IMR-90 (cell line): ENCODE measurements at places on chromosomes 1 and 21. TPM values are rescaled to one million over a fixed set of nuclear protein-coding genes. Genes with fewer than 3 reads are reported as not detected.

Gene C1QA
- total RNA-seq, result not detected in 2 replicates

Gene SPRR1B
- total RNA-seq, result not detected in 2 replicates

DNA sequence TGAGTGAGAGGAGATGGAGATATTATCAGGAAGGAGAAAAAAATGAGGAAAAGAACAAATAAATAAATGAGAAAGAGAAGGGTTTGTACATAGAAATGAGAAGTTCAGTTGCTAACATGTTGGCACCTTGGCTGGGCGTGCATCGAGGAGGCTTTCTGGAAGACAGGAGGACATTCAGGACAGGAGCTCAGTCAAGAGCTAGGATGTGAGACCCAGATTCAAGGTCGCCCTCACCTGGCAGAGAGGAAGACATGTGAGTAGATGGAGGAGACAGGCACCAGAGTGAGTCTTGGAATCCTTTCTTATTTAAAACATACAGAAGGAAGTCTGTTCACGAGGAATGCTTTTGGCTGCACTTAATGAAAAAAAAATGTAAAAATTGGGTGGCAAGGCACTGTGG lies 640.9 kb downstream of the NPHP4 start:
- H3K4me3 ChIP-seq, result no peak overlapping the region
- no peaks in the 10 kb centered on the region for H3K36me3 ChIP-seq
- no peaks in the 10 kb centered on the region for H3K27me3 ChIP-seq

Gene LINGO4
- total RNA-seq, result not detected in 2 replicates

GRCh38 chr1:30511991-30512913 lies 211.1 kb downstream of the MATN1 start:
- H3K4me3 ChIP-seq, result no peak overlapping the region
- H3K36me3 ChIP-seq, result no peaks in the 10 kb centered on the region
- no peaks in the 10 kb centered on the region for H3K27me3 ChIP-seq
- DNase-seq, result peak; percentile 6
- H3K4me1 ChIP-seq, result no peaks in the 10 kb centered on the region

DNA sequence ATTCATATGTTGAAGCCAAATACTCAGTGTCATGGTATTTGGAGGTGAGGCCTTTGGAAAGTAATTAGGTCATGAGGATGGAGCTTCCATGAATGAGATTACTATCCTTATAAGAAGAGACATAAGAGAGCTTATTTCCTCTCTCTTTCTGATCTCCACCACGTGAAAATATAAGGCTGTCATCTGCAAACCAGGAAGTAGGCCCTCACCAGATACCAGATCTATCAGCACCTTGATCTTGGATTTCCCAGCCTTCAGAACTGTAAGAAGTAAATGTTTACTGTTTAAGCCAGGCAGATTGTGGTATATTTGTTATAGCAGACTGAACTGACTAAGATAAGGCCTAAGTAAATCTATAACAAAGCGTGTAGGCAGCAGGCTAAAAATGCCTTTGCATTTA lies 25.3 kb downstream of the RBM11 start:
- no peak overlapping the region for H3K27ac ChIP-seq
- no peak overlapping the region for H3K4me3 ChIP-seq
- no peaks in the 10 kb centered on the region for H3K27me3 ChIP-seq
- no peak for DNase-seq

Gene SELP
- not detected in 2 replicates for total RNA-seq

GRCh38 chr1:87766737-87767136 lies 438.1 kb downstream of the LMO4 start:
- no peaks in the 10 kb centered on the region for H3K27me3 ChIP-seq
- peaks cover 7% of the 10 kb centered on the region; the same call in 1 of the 2 replicates for H3K4me1 ChIP-seq
- H3K27ac ChIP-seq, result peak overlapping the region; percentile 27
- H3K36me3 ChIP-seq, result no peaks in the 10 kb centered on the region

GRCh38 chr1:160187407-160187806 lies 3.0 kb upstream of the CASQ1 start:
- H3K27me3 ChIP-seq, result peaks cover 17% of the 10 kb centered on the region
- no peak overlapping the region for H3K27ac ChIP-seq
- no peak for DNase-seq
- H3K4me1 ChIP-seq, result peaks cover 1% of the 10 kb centered on the region; the same call in 1 of the 2 replicates
- no peak overlapping the region for H3K4me3 ChIP-seq

Gene C1orf52
- 16.3 and 23.1 TPM in 2 replicates for total RNA-seq

DNA sequence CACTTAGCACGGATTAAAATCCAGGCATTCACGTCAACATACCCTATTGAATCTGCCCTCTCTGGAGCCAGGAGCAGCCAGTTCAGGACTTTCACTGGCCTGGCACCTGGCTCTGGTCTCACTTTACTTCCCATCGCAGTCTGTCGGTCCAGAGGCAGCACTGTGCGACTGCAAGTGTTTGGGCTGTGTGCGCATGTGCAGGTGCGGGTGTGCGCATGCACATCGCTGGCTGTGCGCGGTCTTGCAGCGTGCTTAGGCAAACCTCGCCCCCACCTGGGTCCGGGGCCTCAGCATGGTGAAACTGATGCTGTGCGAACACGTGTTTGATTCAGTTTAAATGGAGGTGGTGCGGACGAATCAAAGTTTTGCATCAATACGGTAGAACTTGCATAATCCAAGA lies 38.0 kb downstream of the ATF3 start:
- no peak overlapping the region for H3K4me3 ChIP-seq
- H3K36me3 ChIP-seq, result no peaks in the 10 kb centered on the region
- H3K27me3 ChIP-seq, result no peaks in the 10 kb centered on the region
- peaks cover 15% of the 10 kb centered on the region for H3K4me1 ChIP-seq

DNA sequence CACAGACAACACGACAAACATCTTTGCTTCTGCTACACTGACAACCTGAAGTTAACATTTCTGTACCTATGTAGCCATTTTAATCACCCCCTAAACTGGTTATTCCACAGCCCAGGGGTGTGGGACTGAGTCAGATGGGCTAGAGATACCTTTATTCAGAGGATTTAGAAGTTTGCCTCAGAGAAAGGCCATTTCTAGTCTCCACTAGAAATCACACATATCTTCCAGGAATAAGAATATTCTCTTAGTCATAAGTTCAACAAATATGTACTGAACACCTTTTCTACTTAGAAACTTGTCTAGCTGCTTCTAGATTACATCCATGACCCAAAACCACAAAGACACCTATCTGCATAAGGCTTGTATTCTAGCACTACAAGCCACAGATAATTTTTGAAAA lies 38.8 kb downstream of the ERG start:
- DNase-seq, result no peak
- no peaks in the 10 kb centered on the region for H3K4me1 ChIP-seq
- no peak overlapping the region for H3K4me3 ChIP-seq
- H3K36me3 ChIP-seq, result no peaks in the 10 kb centered on the region
- no peak overlapping the region for H3K27ac ChIP-seq

Gene TEKT2
- 0.18 TPM in 1 of 2 replicates, not detected in the other for total RNA-seq

Gene ZBTB8A
- 6.1 and 7.5 TPM in 2 replicates for total RNA-seq

- H3K36me3 ChIP-seq, result no peaks in the 10 kb centered on the region
- no peaks in the 10 kb centered on the region for H3K4me1 ChIP-seq
Observed at GRCh38 chr1:95223110-95223509, 10.9 kb upstream of the RWDD3 start.

DNA sequence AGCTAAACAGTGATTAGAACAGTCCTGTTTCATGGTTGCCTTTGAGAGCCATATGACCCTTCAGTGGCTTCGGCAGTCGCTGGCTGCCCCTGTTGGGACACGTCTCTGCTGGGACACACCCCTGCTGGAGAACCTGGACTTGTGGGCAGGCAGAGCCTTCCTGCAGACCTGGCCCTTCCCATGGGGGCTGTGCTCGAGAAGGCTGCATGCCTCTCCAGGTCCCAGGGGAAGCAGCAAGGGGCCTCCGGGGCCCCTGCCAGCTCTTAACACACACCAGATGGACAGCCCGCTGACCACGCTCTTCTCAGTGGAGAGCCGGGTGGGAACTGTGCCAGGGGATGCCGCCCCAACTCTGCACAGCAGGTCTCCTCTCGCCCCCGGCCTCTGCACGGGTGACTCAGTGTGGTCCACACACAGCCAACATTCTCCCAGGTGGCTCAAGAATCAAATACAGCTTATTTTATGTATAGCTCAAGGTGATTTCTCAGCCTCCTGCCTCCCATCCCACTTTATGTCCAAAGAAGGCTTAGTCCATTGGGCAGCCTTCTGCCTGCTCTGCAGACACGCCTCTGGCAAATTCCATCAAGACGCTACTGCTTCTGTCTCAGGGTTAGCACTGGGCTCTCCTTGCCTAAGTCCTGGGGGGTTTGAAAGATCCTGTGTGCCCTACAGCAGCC lies 450.8 kb downstream of the KIF26B start:
- H3K4me1 ChIP-seq, result peaks cover 16% of the 10 kb centered on the region
- H3K27me3 ChIP-seq, result no peaks in the 10 kb centered on the region
- DNase-seq, result peak; percentile 72
- H3K27ac ChIP-seq, result no peak overlapping the region

DNA sequence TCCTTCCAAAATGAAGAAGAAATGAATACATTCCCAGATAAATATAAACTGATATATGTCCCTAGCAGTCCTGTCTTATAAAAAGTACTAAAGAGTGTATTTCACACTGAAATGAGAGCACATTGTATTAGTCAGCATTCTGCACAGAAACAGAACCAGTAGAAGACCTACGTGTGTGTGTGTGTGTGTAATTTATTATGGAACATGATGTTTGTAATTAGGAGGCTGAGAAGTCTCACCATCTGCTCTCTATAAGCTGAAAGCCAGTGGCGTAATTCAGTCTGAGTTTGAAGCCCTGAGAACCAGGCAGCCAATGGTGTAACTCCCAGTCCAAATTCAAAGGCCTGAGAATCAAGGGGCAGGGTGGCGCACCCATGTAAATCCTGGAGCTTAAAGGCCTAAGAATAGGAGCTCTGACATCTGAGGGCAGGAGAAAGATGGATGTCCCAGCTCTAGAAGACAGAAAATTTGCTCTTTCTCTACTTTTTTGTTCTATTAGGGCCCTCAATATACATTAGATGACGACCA lies 146.5 kb upstream of the LYPLAL1 start:
- no peaks in the 10 kb centered on the region for H3K27me3 ChIP-seq
- H3K4me1 ChIP-seq, result no peaks in the 10 kb centered on the region
- DNase-seq, result no peak
- no peak overlapping the region for H3K27ac ChIP-seq
- no peak overlapping the region for H3K4me3 ChIP-seq

DNA sequence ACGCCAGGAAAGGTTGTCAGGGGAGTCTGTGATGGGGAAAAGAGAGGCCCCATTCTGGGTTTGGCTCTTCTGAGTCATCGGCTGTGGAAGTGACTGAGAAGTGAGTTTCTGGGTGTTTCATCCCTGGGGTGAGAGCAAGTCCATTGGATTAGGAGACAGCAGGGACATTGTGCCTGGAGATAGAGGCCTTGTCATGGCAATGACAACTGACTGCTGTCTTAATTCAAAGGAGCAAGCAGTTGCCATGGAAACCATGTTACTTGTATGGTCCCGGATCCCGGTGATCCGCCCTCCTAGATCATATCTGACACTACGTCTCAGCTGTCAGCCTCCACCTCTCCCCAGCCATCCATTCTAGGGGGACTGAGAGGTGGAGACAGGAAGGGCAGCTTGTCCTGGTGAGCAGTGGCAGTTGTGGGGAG lies 34.4 kb downstream of the KIAA0040 start:
- H3K4me3 ChIP-seq, result no peak overlapping the region
- no peaks in the 10 kb centered on the region for H3K4me1 ChIP-seq
- DNase-seq, result no peak
- H3K27me3 ChIP-seq, result no peaks in the 10 kb centered on the region; the same call in 1 of the 2 replicates
- no peaks in the 10 kb centered on the region for H3K36me3 ChIP-seq

DNA sequence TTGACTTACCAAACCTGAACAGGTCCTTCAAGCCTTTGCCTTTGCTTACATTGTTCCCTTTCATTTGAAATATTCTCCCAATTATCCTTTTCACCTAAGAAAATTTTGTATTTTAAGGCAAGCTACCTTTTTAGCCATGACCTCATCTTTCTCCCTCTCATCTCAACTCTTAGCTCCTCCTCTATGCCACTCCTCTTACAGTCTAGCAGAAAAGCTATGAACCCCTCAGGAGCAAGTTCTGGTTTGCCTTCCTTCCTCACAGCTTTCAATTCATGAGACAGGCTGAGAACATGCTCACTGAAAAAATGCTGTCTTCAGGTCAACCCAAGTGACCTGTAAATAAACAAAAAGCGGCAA lies 8.3 kb upstream of the MUTYH start:
- peaks cover 13% of the 10 kb centered on the region for H3K36me3 ChIP-seq
- H3K4me3 ChIP-seq, result no peak overlapping the region
- no peaks in the 10 kb centered on the region for H3K27me3 ChIP-seq
- no peak for DNase-seq
- H3K27ac ChIP-seq, result no peak overlapping the region
- H3K4me1 ChIP-seq, result peaks cover 14% of the 10 kb centered on the region

- H3K27me3 ChIP-seq, result peaks cover 4% of the 10 kb centered on the region; the same call in 1 of the 2 replicates
- no peak for DNase-seq
- no peak overlapping the region for H3K27ac ChIP-seq
- H3K4me3 ChIP-seq, result no peak overlapping the region
Observed at GRCh38 chr1:18734001-18734400, 103.4 kb downstream of the PAX7 start.

DNA sequence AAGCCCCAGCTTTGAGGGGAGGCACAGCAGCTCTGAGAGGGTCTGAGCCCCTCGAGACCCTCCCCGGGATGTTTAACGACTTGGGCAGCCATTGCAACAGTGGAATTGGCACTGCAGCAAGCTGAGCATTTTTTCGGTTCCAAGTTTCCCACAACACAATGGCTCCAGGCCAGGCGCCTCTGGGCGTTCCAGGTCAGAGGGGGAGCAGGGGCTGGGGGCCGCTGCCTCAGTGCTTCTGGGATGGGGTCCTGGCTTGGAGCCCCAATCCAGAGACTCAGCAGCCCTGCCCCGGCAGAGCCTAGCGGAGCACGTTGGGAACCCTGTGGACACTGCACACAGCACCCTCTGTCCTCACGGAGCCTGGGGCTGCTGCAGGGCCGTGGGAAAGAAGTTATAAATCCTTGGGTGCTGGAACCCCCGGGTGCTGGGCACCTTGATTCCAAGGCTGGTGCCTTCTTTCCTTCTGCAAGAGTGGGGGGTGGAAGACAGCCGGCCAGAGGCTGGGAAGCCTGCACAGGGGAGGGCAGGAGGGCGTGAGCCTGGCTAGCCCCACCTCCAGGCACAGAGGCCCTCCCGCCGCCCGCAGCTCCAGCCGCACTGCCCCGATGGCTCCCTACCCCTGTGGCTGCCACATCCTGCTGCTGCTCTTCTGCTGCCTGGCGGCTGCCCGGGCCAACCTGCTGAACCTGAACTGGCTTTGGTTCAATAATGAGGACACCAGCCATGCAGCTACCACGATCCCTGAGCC lies 50.1 kb downstream of the COL18A1 start:
- no peaks in the 10 kb centered on the region for H3K27me3 ChIP-seq
- H3K36me3 ChIP-seq, result peaks cover 10% of the 10 kb centered on the region
- H3K4me1 ChIP-seq, result peaks cover 43% of the 10 kb centered on the region
- DNase-seq, result peak; percentile 22
- H3K4me3 ChIP-seq, result no peak overlapping the region

Gene AMY1C
- not detected in 2 replicates for total RNA-seq

GRCh38 chr1:41122148-41122547 lies 100.6 kb upstream of the SLFNL1 start:
- H3K27me3 ChIP-seq, result no peaks in the 10 kb centered on the region
- no peaks in the 10 kb centered on the region; the same call in none of the 2 replicates for H3K36me3 ChIP-seq
- no peak overlapping the region for H3K27ac ChIP-seq
- H3K4me3 ChIP-seq, result no peak overlapping the region
- no peak for DNase-seq

Gene RAP1GAP
- total RNA-seq, result under 0.01 TPM in 1 of 2 replicates, not detected in the other
